ENCODE measurements at places on chromosomes 16 and 17. TPM values are rescaled to one million over a fixed set of nuclear protein-coding genes. Genes with fewer than 3 reads are reported as not detected.

The KRT31 gene
- not detected for total RNA-seq

The KIF2B gene
- total RNA-seq = not detected

The TBC1D3H gene
- not detected for total RNA-seq

The RAP1GAP2 gene
- total RNA-seq = 10.1 TPM
